ENCODE measurements at places on chromosomes 4 and X.

DNA sequence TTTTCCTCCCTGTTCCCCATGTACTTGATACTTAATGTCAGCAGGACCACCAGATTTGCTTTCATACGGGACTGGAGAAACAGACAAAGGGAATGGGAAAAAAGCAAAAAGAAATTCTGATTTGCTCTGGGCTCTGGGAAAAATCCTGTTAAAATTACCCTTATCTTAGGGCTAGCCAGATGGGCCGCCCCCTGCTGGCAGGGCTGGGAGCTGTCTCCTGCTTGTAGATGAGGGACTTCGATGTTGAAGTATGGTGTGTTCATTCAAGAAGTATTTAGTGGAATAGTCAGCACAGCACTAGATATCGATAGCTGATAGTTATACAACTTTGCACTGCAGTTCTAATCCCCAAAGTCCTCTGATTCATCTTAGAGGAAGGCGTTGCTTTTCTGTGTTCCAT is 45.8 kb downstream of the BCORL1 start:
- no peak for DNase-seq

GRCh38 chrX:10482261-10482660 is 138.1 kb downstream of the MID1 start:
- no peak for DNase-seq

DNA sequence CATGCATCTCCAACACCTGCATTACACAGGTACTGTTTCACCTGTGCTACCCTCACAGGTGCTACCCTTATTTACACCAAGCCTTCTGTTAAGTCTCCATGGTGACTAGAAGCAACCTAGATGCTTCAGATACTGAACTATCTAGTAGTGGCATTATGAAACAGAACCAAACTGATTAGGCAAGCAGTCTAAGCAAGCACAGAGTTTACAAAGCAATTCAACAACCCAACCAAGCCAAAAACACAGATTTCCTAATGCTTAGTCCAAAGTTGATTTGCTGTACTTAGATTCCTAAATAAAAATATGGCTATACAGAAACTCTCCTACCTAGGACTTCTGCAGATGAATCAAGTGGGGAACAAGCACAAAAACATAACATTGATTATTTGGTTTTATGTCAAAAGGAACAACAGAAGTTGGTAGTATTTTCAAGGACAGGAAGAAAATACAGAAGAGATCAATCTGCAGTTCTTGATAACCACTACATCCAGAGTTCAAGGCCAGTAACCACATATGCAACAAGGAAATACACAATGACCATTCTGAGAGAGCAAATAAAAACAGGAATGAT is 3.2 kb downstream of the TAPT1 start:
- DNase-seq: no peak

- DNase-seq: no peak
These were observed 276.1 kb downstream of the BCOR start for GRCh38 chrX:39821709-39822095.

DNA sequence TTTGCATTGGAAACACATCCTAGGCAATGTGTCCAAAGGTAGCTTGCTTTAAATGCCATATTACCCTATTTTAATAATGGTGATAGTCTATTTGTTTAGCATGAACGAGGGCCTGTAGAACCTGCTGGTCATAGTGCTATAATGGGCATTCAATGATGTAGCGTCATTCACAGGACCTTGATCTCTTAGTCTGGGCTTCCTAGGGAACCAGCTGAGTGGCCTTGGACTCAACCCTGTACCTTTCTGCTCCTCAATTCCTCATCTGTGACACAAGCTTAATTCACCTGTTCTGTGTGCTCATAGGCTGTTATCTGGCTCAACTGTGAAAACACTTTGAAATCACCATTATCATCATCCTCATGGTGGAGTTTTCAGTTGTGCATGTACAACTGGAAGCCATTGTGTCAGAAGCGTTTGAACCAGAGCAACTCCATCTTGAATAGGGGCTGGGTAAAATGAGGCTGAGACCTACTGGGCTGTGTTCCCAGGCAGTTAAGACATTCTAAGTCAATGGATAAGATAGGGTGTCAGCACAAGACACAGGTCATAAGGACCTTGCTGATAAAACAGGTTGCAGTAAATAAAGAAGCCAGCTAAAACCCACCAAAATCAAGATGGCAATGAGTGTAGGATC is 346.8 kb upstream of the KLF3 start:
- DNase-seq: no peak

- DNase-seq: no peak
These were observed at the start of gene ARL9 for GRCh38 chr4:56505269-56506130. TSS of gene ARL9 (plus strand) at chr4:56505791. CDS start at chr4:56505863, 72 bp downstream.

DNA sequence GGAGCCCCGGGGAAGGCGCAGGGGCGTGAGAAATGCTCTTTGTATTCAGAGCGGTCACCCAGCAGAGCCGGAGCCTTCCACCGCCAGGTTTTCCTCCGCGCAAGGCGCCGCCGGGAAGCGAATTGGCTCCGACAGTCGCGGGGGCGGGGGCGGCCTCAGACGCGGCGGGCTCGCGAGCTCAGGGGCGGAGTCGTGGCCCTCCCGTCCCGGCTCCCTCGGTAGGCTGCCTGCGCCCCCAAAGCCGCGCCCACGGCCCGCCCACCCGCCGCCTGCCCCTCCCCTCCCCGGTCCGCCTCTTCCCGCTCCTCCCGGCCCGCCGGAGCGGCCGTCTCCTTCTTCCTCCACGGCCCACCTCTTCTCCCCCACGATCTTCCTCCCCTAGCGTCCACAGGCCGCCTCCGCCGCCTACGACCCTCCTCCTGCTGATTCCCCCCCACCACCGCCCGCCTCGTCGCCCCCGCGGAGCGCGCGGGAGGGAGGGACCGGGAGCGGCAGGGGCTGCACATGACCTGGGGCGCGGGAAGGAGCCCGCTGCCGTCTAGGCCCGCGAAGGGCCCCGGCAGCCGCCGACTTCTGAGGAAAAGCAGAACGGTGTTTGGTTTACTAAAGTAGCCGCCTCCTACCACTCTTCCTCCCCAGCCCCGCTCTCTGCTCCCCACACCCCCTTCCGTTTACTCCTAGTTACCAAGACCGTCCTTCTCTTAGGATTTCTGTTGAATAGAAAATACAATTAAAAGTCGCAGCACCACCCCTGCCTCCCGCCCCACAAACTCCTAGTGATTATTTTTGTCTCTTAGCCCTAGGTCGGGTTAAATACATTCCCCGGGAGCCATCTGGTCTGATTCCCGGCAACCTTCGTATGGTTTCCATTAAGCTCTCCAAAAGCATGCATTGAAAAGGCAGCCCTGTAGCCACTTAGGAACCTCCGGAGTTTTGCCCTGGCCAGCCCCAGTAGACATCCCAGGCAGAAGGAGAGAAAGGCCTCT is 53.2 kb downstream of the C4orf51 start:
- peak; percentile 75 for DNase-seq

All from NCI-H1694 treated with DMSO at 0.1 percent for 48 hours (cell line).